ENCODE measurements at places on chromosomes 12 and 14.

DNA sequence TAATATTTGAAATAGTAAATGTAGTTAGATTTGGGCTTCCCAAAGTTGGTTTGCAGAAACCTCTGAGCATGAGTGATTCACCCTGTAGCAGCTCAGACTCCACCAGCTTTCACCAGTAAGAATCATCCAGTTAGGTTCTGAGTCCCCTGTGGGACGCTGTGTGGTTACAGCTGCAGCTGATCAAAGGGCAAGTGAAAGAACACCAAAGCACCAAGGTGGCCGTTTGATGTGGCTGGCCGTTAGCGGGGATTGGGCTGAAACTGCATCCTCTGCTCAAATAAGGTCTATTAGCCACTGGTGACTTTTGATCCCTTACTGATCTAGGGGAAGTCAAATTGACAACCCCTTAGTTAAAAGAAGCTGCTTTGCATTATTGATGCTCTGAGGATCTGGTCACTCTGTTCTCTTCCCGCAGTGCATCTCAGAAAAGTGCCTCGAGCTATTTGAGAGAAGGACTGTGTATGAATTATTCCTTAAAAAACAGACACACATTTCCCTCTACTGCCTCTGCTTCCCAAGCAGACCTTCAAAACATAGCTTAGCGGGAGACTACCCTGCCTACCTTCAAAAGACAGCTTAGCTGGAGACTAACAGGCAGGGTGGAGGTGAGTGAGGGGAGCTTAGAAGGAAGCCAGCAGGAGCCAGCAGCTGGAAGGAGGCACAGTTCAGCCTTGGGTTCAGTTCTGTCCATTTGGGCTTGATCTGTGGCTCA lies 3.7 kb downstream of the ABHD12B start:
- DNase-seq: peak; percentile 66

GRCh38 chr12:11856971-11857370 lies 207.5 kb downstream of the ETV6 start:
- no peak for DNase-seq

DNA sequence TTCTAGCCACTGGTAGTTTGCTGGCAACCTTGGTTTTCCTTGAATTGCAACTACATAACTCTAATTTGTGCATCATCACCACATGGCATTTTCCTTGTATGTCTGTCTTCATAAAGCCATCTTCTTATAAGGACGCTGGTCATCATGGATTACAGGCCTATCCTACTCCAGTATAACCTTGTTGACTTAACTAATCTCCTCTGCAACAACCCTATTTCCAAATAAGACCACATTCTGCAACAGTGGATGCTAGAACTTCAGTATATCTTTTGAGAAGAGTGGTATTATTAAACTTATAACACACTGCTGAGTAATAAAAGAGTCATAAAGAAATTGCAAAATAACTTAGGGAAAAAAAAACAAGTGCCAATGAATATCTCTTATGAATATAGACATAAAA lies 511.8 kb upstream of the FOXG1 start:
- DNase-seq: no peak

GRCh38 chr14:91899213-91899612 lies 31.9 kb upstream of the TC2N start:
- DNase-seq: peak; percentile 43

DNA sequence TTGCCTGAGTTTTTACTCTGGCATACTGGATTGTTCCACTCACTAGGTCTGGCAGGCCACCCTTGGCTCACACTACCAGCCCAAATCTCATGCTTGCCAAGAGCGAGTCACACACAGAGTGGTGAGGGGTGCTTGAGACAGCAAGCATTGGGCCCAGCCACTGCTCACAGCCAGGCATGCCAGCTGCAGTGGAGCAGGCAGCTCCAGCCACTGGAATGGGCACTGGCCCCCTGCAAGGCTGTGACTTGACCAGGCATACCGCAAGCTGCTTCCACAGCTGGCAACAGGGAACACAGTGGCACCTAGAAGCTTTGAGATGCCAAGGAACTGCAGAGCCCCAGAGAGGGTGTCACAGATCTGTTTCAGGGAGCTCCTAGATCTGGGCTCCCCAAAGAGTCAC lies 488.5 kb downstream of the LRFN5 start:
- DNase-seq: no peak

GRCh38 chr12:51270067-51270950 lies at the start of gene SMAGP:
TSS of gene SMAGP (minus strand) at chr12:51270415. CDS start at chr12:51269278, 1,137 bp downstream.
- DNase-seq: peak; percentile 26

GRCh38 chr14:101090976-101091375 lies 187.5 kb upstream of the RTL1 start:
- DNase-seq: no peak

DNA sequence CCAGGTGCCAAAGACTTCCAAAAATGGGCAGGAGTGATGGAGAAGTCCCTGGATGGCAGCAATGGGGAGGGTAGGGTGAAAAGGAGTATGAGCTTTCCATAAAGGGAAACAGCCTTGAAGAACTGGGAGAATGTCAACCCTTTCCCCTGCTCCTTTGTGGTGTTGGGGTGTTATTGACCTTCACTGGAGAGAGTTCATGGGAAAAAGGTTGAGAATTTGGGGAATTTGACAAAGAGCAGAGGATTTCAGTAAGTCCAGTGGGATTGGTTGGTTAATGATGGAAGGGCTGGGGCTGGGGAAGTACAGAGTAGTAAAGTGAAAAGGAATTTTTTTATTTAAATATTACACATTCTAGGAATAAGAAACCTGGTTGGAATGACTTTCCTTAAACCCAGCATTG lies 116.6 kb downstream of the ERC1 start:
- no peak for DNase-seq

DNA sequence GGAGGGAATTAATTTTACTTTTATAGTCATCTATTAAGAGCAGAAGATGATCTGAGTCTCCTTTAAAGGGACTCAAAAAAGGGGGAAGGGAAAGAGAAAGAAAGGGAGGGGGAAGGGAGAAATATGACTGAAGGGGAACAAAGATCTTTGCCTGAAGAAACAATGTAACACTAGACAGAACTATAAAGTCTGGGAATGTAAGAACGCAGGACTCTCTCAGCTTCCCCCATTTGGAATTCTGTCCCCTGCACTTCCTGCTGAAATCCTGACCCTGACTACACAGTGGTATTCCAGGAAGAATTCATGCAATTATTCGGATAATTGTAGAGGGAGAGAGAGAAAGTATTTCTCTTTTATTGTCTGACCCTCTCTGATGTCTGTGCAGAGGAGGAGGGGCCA lies 8.6 kb upstream of the HOXC11 start:
- no peak for DNase-seq

DNA sequence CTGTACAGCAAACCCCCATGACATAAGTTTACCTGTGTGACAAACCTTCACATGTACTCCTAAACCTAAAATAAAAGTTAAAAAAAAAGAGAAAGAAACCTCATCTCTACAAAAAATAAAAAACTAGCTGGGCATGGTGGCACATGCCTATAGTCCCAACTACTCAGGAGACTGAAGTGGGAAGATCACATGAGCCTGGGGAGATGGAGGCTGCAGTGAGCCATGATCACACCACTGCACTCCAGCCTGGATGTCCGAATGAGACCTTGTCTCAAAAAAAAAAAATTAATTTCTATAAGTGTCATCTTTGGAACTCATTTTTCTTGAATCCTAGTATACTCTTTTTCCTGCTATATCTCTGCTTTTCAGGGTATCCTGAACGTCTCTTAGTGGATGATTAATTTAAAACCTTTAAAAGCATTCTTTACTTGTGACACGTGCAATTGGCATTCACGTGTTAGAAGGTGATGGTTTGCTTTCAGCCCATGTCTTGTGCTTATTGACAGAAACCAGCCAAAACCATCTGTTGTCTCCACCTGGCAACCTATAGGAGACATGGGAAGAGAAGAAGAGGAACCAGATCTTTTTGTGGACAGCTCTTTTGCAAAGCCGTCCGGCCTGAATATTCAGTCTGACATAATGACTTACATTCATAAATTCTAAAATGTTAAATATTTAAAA lies 30.6 kb upstream of the PPFIBP1 start:
- DNase-seq: no peak

- DNase-seq: no peak
These were observed 28.7 kb upstream of the CERS5 start for GRCh38 chr12:50195832-50196231.

GRCh38 chr14:94058128-94058673 lies 22.8 kb downstream of the DDX24 start:
- no peak for DNase-seq

- peak; percentile 89 for DNase-seq
These were observed 33.4 kb downstream of the VCPKMT start for GRCh38 chr14:50082784-50083466.

GRCh38 chr14:102528431-102529170 lies 19.0 kb upstream of the ANKRD9 start:
- no peak for DNase-seq

All from CD4-positive, alpha-beta T cell treated with Interleukin-2 at 100 ng/mL for 4 hours (primary cell).